Activated CD4-positive, alpha-beta T cell treated with anti-CD3 and anti-CD28 coated beads, Interleukin-2, amount 50 U/mL, for 24 hours (primary cell): ENCODE measurements at places on chromosomes 7 and 10.

DNA sequence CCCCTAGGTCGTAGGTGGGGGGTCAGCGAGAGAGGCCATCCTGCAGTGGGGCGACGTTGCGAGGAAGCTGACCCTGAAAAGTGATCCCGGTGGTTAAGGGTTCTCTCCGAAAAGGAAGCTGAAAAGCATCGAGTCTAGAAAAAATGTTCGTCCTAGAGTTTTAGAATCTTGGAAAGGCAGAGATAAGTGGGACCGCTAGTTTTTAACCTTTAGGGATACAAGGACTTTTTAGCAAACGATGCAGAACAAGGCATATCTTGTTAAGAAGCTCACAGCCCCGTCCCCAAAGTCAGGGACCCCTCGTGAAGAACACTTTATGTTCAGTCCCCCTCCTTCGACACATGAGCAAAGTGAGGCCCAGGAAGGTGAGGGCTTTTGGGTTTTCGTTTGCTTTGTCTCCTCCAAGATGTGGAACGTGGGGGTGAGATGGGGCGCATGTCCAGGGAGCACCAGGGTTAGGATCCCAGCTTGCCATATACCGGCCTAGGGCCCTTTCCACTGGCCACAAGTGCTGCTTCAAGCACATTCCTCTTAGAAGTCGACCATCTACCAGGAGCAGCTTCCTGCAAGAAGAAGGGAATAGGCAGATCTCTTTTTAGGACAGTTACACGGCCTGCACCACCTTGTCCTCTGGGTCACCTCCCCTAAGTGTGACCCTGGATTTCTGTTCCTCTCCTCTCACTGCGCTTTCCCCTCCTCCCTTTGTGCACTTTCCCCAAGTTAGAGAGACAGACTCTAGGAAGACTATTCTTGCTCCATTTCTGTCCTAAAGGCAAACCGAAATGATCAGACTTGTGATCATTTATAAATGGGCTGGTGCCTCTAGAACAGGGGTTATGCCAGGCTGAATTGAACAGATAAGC is 969 bp downstream of the SLC35G1 start:
- DNase-seq = no peak

DNA sequence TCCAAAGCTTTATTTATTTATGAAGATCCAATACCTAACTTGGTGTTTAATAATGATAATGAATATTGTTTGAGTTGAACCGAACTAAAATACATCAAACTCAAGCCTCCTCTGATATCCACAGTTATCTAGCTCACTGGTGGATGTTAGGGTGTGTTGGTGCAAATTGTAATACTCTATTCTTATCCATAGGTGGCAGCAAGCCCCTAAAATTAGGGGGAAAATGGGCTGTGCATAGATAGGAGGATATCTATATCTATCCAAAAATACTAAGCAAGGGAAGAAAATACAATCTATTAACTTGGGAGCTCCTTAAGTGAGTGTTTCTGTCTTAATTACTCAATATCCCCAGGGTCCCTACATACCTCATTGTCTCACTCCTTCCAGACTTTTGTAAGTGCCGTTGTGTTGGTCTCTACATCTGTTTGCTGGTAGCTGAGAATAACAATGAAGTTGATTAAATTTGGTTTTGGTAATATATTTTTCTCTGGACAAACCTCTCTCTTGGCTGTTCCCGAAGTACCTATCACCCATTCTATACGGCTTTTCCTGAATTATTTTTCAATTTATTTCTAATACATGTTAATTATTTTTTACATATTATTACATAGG is 55.0 kb upstream of the VWDE start:
- peak; percentile 2 for DNase-seq

GRCh38 chr7:136234040-136234439 is 256.9 kb upstream of the MTPN start:
- no peak for DNase-seq

GRCh38 chr10:61935077-61935476 is 33.6 kb downstream of the ARID5B start:
- DNase-seq = no peak

DNA sequence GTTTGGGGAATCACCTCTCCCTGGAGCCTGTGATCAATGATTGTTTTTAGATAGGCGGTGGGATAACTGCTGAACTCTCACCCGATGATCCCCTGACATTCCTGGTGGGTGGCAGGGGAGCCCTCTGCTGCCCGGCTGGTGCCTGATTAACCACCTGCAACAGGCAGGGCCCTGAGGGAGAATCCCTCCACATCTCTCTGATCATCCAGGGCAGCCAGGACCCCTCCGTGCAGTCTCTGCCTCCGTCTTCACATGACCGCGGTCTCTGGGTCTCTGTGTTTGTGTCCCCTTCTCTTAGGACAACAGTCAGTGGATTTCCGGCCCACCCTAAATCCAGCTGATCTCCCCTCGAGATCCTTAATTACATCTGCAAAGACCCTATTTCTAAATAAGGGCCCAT is 17.4 kb downstream of the CALML5 start:
- DNase-seq = no peak

DNA sequence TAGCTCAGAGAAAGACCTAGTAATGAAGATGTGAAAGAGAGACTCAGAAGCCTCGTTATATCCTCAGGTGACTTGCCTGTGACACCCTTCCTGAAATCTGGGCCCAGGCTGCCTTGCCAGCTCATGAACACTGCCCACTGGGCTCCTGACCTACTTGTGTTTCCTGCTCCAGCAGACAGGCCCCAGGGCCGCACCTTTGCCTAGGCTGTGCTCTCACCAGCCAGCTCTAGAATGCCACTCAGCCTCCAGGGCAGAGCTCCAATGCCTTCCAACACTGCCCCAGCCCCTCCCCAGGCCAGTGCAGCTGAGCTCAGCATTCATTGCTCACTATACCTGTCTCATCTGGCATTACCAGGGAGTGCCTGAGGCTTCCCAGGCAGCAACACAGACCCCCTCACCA is 94.3 kb downstream of the DLG5 start:
- DNase-seq = no peak

- no peak for DNase-seq
Observed at GRCh38 chr7:1344421-1344820, 111.7 kb downstream of the UNCX start.

DNA sequence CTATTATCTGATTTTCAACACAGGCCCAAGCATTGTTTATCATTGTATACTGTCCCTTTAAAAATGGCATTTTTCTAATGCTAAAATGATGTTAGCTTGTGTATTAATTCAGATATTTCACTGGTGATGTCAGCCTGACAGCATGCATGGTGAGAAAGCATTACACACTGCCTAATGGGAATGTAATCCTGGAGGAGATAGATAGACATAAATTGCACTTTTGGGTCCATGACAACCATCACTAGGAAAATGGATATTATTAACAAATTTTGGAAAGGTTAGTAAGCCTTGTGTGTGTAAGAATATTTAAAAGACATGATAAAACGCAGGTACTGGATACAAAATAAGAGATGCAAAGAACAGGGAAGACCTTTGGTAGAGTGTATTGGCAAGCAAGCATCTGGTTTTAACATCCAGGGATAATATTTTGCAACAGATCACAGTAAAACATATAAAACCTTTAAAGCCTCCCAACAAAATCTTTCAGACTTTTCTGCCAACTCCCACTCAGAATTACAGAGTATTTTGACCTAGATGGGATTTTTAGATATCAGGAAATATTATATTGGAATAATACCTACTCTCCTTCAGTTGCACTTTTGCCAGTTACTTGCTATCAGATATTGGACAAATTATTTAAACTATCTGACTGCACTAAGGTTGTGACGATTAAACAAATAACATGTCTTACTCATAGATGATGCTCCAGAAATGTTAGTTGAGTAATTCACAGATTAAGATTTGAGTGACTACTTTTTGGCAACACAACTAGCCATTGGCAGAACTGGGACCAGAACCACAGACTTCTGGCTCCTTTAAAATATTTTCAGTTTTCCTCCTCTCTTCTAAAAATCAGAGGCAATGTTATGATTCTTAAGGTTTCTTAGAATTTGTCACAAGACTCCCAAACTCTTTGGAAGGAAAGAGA is 291.6 kb upstream of the SEMA3C start:
- no peak for DNase-seq
